ENCODE measurements at places on chromosomes 11 and 22.
A peak's percentile ranks its signal among the peaks of the same experiment; 100 is the strongest.

- DNase-seq = no peak
These were observed 27.7 kb downstream of the EMID1 start for GRCh38 chr22:29233277-29233877.

DNA sequence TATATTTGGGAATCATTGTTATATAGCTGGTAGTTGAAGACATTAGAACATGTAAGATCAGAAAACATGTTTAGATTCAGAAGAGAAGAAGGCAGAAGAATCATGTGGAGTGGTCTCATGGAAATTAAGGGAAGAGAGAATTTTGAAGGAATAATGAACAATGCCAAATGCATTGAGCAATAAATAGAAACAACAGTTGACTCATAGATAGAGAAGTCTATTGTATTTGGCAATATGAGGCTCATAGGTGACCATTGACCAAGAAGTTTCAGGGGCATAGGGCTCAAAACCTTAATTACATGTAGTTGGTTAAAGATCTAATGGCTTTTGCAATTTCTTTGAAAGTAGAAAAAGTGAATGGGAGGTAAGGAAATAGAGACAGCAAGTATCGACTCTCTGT, 123.9 kb downstream of the PAX6 start:
- no peak for DNase-seq

DNA sequence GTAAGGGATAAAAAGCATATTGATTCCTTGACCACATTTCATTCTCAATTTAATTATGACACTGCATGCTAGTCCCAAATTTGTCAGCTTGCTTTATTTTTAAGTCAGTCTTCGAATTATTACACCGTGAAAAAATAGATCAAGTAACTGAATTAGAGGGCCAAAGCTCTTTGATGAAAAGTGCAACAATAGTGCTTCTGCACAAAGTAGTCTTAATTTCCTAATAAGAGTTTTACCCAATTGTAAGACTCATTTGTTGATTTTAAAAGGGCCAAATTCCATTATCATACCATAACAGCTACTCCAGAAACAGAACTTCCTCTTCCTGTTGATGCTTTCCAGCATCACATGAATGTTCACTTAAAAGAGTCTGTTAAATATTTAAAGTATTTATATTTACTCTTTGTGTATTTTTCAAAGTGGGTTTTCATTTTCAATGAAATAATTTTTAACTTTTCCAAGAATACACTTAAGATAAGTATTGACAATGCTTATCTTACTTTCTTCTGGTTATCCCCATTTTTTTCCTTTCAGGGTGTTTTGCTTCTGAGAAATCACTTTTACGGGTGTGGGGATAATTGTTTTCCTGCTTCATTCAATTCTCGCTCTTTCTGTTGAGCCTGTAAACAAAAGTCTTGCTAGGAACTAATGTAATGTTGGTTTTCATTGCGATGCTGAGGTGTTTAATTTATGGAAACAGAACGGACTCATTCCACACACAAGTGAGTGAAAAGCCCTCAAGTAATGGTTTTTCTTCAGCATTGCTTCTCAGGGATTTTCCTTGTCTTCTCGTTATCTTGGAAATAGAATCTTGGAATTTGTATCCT, 2.1 kb downstream of the ARHGEF12 start:
- DNase-seq = no peak

- DNase-seq = peak; percentile 11
These were observed at the start of gene LRRC74B for GRCh38 chr22:21045585-21046294. Gene LRRC74B, plus strand, starts transcription at chr22:21045946. Its CDS starts 41 bp downstream, at chr22:21045987.

DNA sequence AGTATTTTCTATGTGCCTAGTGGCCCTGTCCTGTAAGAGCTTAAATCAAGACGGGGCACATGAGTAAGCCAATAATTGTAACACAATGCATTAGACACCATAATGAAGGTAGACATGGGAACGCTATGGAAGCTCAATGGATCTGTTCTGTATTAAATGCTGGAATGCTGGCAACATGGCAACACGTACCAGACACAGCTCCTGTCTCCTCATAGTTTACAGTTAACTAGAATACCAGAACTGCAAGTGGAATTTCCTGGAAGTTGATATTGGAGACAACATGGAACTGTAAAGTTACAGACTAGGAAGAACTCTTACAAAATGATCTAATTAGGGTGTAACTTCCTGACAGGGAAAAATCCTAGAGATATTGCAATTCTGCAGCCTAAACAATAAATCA, 12.4 kb downstream of the P4HA3 start:
- DNase-seq = no peak

- no peak for DNase-seq
These were observed 46.1 kb downstream of the ENTHD1 start for GRCh38 chr22:39847477-39847876.

DNA sequence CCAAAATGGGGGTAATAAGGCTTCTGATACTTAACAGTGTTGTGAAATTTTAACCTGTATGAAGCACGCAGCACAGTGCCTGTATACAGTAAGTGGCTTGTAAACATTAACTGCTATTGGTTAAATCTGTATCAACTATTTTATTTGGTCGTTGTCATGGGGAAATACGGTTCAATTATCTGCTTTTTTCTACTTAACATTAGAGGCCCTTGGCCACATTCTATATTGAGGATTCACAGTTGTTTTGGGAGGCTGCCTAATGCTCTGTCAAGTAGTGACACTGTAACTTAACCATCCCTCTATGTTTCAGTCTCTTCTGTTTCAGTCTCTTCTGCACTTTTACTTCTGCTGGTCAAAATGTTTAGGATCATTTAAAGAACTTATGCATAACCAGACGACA, 95.6 kb downstream of the LDLRAD3 start:
- DNase-seq = no peak

Measured in bone marrow (tissue), 2 donors.